ENCODE measurements at places on chromosomes 3 and 15.

DNA sequence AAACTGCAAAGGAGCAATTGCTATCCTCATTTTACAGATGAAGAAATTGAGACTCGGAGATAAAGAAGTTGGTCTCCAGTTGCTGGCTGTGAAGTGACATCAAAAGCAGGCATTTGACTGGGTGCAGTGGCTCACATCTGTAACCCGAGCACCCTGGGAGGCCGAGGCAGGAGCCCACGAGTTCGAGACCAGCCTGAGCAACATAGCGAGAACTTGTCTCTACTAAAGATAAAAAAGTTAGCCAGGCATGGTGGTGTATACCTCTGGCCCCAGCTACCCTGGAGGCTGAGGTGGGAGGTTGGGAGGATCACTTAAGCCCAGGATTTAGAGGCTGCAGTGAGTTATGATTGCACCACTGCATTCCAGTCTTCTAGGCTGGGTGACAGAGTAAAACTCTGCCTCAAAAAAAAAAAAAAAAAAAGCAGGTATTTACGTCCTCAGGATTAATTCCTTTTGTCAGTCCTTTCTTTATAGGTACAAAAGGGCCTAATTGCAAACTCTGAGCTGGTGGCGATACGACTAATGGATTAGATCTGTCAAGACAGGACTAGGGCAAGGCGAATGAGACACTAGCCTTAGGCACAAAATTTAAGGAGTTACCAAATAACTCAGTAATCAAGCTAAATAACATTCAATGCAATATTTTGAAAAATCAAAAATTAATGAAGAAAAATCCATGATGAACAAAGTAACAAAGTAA is 5.9 kb upstream of the DNASE1L3 start:
- DNase-seq = no peak

DNA sequence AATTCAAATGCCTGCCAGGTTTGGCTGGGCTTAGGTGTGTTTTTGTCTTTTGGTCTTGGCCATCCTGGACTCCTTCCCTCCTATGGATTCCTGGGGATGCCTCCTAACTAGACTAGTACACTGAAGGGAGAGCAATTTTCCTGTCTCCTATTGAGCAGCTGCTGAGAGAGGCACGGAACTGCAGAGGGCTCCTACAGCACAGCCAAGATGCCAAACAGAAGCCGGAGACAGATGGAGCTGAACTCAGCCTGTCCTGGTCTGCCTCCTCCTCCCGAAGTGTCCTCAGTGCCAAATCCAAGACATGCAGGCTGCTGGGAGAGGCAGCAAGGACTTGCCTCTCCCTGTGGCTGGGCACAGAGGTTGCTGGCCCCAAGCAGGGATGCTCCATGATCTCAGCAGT is 256.6 kb upstream of the PROK2 start:
- DNase-seq = no peak

- DNase-seq = no peak
Observed at GRCh38 chr3:148625991-148626390, 71.7 kb upstream of the AGTR1 start.

GRCh38 chr3:169579116-169579710 is 84.3 kb downstream of the MECOM start:
- DNase-seq = no peak

GRCh38 chr3:47605652-47606051 is 27.0 kb upstream of the CSPG5 start:
- DNase-seq = no peak

DNA sequence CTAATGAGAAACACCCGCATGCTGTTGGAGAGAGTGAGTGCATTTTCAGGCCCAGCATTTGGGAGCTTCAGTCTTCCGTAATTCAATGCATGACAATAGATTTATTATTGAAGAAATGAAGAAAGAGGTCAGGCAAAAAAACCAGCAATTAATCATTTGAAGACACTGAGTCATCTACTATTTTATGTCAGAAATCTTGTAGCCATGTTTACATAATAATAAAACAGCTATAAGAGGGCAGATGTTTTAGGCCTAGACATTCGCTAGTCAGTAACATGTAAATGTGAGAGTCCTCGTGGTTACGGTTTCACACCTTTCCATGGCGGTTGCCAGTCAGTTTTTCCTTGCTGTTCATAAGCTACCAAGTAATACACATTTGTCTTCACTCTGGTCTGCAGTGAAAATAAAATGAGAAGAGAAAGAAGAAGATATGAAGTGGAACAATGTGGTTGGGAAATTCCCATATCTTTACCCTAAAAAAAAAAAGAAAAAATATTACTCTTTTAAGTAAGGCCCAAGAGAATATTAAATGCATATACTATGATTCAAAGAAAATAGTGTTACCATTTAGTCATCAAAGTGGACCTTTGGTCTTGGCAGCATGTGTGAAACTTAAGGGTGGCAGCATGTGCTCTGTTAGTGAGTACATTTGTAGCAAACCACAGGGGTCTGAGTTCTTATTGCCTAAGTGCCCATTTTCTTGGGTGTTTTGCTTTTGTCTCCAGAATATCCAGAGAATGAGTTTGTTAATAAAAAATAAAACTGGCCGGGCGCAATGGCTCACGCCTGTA is 140.5 kb upstream of the TBL1XR1 start:
- DNase-seq = peak; percentile 68

DNA sequence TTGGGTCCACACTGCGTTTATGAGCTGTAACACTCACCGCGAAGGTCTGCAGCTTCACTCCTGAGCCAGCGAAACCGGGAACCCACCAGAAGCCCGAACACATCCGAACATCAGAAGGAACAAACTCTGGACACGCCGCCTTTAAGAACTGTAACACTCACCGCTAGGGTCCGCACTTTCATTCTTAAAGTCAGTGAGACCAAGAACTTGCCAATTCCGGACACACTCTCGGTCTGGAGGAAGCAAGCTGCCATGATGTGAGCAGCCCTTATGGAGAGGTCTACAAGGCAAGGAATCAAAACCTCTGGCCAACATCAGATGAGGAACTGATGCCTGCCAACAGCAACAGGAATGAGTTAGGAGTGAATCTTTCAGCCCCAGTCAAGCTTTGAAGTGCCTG is 62.9 kb downstream of the SLC28A2 start:
- no peak for DNase-seq

DNA sequence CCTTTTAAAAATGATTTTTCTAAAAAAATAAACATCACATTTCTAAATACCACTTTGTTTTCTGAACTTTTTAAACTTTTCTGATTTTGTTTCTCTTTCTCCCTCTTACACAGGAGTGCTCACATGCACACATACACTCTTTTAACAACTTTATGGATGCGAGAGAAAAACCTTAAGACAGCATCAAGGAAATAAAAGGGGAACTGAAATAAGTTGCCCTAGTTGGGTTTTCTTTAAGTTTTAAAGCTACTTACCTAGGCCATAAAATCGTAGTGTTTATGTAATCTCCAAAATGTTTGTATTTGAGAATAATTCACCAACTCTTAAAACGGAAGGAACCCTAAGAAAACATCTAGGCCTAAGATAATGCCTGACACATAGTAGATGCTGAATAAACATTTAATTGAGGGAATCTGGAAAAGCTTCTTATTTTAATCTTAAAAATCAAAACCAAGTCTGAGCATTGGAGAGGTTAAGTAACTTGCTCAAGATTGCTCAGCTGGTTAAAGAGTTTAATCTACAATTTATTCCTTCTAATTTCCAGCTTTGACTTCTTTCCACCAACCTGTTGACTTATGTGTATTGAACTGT is 1.2 kb upstream of the BBX start:
- DNase-seq = peak; percentile 44

- DNase-seq = no peak
Observed at GRCh38 chr15:25469377-25469776, 30.6 kb upstream of the UBE3A start.

DNA sequence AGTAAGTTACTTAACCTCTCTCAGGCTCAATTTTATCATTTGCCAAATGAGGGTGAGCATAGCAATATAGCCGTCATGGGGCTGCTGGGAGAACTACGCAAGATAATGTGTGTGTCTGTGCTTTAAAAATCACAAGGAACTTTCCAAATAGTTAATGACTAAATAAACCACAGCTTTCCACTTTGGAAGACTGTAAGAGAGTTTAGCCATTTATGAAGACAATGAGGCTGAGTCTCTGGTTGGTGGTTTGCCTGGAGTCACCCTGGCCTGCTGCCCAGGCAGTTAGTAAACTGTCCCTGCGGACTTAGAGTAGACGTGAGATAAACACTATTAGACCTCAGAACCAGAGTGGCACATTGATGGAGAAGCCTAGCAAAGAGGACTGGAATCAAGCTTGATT is 357.7 kb downstream of the CLSTN2 start:
- no peak for DNase-seq

GRCh38 chr3:123651449-123652341 is 66.8 kb upstream of the HACD2 start:
- DNase-seq = no peak

DNA sequence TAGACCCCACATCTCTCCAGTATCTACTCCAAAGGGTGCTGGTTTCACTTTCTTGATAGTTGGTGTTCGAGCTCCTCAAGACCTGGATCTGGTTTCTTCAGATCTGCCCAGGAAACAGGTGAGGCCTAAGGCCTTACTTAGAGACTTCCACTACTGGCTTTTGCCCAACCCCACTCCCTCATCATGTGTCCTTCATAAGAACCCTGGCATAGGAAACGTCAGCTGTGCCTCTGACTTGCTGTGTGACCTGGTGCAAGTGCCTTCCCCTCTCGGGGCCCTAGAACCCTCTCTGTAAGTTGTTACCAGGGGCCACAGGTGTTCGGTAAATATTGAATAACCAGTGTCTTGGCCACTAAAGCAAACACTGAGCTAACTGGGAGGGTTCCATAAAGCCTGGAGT is 3.9 kb downstream of the OXTR start:
- no peak for DNase-seq

DNA sequence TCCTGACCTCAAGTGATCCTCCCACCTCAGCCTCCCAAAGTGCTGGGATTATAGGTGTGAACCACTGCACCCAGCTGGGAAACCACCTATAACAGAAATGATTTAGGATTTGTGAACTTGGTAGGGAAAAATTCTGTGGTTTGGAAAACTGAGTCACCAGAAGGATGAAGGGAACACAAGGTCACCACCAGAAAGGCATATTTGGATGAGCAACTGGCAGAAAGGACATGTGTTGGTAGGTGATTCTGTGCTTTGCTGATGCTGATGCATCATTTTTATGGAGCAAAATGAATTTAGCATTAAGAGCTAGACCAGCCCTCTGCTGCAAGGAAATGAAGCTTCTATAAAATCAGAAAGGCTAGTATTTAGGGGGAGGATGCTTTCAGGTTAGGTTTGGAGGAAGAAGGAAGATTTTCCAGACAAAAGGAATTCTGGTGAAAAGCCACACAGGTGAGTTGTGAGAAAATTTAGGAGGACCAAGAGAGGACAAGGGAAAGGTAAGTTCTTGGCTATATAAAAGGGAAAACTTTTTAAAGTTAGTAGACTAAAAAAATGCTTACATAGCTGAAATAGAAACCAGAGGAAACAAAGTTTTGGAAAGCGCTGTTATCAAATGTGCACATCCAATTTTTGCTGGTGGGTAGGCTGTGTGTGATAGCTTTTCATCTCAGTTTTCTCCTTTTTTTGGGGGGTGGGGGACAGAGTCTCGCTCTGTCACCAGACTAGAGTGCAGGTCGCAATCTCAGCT is 3.6 kb downstream of the PXK start:
- no peak for DNase-seq
